CD14-positive monocyte (primary cell): ENCODE measurements at places on chromosomes 5 and 9.

GRCh38 chr9:134569626-134570025, 72.0 kb upstream of the COL5A1 start:
- no peak for DNase-seq

GRCh38 chr9:16673171-16673570, 197.3 kb downstream of the BNC2 start:
- no peak for DNase-seq

DNA sequence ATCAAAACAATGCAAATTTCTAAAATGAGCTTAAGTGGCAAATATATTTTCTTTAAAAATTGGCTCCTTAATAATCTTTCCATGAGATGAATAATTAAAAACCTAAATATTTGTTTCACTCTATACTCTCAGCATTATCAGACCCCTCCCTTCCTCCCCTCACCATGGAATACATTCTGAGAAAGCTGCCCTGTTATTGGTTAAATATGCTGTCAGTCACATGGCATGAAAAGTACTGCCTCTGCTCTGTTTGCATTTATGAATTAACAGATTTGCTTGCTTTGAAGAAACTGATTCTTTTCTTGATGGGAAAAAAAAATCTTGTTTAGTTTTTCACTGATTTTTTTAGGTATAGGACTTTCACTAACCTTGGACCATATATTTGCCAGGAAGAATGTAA, 17.0 kb upstream of the RPS23 start:
- no peak for DNase-seq

- DNase-seq = peak; percentile 22
These were observed 21.1 kb downstream of the ECPAS start for GRCh38 chr9:111463048-111463447.

DNA sequence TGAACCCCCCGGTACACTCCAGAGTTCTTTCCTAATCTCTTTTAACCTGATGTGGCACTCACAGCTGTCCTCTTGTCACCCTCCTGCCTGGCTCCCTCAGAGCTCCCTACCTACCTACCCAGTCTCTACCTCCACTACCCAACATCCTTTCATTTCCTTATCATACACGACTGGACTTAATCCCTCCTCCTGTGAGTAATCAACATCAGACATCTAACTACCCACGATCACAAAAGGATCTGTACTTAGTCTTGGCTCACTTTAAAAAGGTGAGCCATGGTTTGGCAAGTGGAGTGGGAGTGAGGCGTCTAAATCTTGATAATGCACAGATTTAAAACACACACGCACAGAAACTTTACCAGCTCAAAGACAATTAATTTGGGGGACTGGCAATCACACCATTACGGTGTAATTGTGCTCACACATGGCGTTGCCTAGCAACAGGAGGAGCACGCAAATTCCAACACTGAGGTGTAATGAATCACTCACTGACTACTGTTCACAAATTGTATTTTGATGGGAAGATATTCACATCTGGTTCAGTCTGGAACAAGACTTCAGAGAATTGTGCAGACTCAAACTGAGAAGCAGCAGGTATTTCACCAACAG, 235.9 kb downstream of the EPB41L4A start:
- no peak for DNase-seq

GRCh38 chr9:137148661-137149060, 9.7 kb downstream of the GRIN1 start:
- no peak for DNase-seq

DNA sequence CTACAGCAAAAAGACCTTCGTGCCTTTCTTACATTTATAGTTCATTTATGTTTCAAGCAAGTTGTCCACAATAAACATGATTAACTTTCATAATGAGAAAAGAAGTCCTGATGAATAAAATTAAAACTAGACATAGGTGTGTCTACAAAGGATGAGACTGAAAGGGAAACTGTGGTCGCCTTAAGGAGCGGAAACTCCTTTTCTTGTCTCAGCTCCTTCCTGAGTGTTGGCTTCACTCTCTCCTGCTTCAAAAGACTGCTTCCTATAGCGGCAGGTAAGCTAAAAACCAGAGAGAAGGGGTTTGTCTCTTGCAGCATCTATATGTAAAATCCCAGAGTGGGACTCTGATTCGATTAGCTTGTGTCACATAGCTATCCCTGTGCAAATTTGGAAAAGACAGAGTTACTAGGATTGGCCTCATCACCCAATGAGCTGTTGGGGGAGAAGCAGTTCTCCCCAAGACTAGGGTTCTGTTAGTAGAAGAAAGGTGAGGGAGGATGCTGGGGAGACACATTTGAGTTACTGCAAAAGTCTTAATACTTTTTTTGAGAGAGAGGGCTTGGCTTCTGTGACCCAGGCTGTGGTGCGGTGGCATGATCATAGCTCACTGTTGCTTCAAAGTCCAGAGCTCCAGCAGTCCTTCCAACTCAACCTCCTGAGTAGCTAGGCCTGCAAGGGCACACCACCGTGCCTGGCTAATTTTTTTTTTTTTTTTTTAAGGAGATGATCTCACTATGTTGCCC, 16.8 kb upstream of the CTSL start:
- DNase-seq = no peak

DNA sequence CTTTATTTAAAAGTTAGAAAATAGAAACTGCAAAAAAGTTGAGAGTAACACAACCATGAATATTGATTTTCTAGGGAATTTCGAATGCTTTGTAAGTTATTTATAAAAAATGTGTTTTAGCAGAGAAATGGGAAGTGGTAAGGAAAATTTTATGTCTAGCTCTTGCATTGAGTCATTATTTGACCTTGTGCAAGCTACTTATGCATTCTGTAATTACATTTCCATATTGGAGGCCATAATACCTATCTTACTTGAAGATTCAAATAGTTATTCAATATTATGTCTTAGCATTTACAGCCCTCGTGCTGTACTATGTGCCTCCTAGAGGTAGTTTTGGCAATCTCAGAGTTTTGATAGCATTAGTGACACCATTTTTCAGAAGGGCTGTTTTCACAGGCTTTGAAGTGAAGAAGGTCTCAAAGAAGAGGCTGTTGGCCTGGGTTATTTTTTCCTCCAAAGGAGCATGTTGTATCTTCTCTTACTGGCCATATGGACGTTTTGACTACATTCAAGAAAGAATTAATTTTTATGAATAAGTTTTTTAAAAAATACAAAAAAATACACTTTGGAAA, 7.4 kb upstream of the DAP start:
- DNase-seq = peak; percentile 18

DNA sequence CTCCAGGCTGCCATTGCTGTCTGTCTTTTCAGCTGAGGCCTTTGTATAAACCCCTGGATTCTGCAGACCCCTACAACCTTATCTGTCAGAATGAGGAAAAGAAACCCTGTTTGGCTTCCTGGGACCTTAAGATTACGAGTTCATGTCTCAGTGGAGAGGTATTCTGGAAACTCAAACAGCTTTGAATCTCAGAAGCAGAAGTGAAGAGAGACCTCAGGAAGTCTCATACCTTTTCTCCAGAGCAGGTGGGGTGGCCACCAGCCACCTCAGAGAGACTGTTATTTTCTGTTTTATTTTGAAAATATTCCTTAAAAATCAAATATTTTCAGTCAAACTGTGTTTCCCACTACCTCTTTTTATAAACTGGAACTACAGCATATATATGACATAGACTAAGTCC, 457.5 kb downstream of the TMEM232 start:
- no peak for DNase-seq

GRCh38 chr5:122156724-122157325, 27.5 kb downstream of the ZNF474 start:
- no peak for DNase-seq

- no peak for DNase-seq
These were observed 232.0 kb downstream of the IRX1 start for GRCh38 chr5:3827624-3828023.

- no peak for DNase-seq
These were observed 1.3 kb upstream of the ISL1 start for GRCh38 chr5:51381761-51382474.

GRCh38 chr9:90986161-90986560, 184.5 kb downstream of the SYK start:
- DNase-seq = no peak

- no peak for DNase-seq
These were observed 88.2 kb upstream of the BASP1 start for GRCh38 chr5:17129093-17129849.

DNA sequence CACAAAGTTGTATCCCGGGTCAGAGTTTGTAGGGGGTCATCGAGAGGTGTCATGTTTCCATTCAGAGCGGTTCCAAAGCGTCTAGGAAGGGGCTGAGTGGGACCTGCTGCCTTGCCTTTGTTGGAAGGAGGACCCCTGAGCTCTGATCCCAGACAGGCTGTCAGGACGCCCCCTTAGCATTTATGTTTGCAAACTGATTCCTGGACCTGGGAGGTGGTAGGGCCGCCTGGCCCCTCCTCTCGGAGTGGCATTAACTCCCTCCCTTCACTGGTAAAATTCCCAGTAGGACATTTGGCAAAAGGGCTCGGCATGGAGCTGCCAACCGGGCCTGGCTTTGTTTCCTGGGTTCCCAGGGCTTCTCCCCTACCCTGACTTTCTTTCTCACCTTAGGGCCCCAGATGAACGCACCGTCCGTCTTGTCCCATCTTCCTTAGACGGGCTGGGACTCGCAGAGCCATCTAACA, 2.5 kb downstream of the JADE2 start:
- DNase-seq = no peak

DNA sequence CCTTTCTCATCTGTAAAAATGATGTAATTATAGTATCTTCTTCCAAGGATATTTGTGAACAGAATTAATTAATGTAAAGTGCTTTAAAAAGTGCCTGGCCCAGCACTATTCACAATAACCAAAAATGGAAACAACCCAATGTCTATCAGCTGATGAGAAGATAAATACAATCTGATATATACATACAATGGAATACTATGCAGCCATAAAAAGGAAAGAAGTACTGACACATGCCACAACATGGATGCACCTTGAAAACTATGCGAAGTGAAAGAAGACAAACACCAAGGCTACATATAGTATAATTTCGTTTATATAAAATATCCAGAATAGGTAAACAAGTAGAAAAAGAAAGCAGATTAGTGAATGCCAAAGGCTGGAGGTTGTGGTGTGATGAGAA, 24.1 kb downstream of the DPYSL3 start:
- no peak for DNase-seq

- no peak for DNase-seq
These were observed 9.9 kb downstream of the ZFAND5 start for GRCh38 chr9:72355153-72355552.

GRCh38 chr9:16625161-16625631, 245.3 kb downstream of the BNC2 start:
- no peak for DNase-seq

- DNase-seq = no peak
These were observed 489.8 kb downstream of the MAT2B start for GRCh38 chr5:163995206-163995605.

DNA sequence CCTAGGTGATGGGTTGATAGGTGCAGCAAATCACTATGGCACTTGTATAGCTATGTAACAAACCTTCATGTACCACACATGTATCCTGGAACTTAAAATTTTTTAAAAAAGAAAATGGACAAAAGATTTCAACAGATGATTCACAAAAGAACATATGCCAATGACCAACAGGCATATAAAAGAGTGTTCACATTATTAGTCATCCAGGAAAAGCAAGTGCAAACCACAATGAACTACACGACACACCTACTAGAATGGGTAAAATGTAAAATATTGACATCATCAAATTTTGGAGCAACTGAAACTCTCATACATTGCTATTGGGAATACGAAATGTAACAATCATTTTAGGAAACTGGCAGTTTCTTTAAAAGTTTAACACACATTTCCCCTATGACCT, 109.9 kb downstream of the YIPF5 start:
- no peak for DNase-seq

GRCh38 chr9:133280392-133280791, 5.4 kb upstream of the ABO start:
- no peak for DNase-seq

- no peak for DNase-seq
These were observed 65.4 kb downstream of the CMYA5 start for GRCh38 chr5:79754865-79755555.

GRCh38 chr5:103758996-103759395, 196.4 kb upstream of the NUDT12 start:
- DNase-seq = no peak

DNA sequence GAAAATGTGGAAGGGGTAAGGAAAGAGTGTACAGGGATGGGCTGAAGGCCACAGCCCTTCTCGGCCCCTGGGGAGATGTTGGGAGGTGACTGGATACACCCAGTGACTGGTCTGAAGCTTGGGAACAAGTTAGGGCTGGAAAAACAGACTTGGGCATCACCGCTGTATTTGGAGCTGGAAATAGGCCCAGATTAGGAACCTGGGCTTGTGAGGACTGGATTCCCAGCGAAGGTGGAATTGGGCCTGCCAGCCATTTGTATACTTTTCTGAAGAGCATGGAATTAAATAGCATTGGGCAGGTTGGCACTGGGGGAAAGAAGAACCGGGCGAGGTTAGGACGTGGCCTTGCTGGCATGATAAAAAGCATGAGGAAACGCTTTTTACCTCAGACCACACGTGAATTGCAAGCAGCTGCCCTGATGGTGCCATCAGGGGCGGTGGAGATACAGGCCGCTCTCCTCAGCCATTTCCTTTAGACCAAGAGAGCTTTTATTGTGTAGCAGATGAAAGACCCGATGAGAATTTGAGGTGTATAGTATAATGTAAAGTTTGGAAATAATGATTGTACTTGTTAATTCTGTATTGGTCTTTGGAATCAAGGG, 37.8 kb downstream of the OTULIN start:
- no peak for DNase-seq

DNA sequence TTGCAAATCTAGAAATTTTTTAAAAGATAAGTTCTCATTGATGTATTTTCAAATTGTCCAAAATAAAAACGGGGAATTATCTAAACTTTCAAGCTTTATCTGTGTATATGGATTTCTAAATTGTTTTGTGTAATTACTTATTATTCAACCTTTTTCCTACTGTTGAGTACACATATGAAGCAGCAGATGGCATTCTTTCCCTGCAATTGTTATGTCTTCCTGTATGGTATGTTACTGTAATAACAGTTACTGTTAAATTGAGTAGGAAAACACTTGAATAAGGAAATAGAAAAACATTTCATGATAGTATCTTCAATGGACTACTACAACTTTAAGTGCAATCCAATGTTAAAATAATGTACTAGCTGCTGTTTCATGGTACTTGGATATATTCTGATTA, 124.8 kb downstream of the RANBP17 start:
- DNase-seq = no peak

GRCh38 chr9:88224938-88225337, 86.7 kb upstream of the SPATA31C2 start:
- no peak for DNase-seq

DNA sequence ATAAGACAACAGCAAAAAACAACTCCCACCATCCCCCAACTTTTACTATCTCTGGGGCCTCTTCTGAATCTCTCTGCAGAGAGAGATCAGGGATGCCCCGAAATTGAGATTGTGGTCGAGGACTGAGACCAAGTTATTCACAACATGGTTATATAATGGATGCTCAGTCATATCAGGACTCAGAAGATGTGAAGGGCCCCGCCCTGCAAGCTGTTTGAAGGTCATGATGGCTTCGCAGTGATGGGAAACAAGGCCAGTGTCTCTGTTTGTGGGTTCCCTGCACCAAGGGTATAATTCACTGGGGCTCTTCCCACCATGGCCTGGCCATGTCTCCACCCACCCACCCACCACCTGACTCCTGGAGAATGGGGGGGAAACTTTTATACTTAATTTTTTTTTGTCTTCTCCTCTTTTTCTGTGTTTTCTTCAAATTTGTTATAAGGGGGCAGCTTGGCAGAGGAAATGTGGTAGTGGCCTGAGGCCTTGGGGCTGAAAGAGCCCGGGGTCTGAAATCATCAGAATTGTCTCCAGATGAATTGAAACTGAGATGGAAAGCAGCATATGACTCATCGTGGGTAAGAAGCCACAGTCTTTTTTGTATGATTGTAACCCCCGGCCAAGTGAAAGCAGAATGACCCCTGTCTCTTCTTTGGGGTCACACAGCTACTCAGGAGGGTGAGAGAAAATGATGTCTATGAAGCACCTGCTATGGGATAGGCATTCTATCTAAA, 15.0 kb upstream of the TEX48 start:
- no peak for DNase-seq
